Ammon's horn (tissue), 1 donor: ENCODE measurements at places on chromosomes 3 and 15.
A peak's percentile ranks its signal among the peaks of the same experiment; 100 is the strongest.

- no peak for DNase-seq
Measured at GRCh38 chr15:36004891-36005490, 459.0 kb upstream of the DPH6 start.

GRCh38 chr15:71426792-71427191 is 311.5 kb downstream of the THSD4 start:
- DNase-seq: no peak

DNA sequence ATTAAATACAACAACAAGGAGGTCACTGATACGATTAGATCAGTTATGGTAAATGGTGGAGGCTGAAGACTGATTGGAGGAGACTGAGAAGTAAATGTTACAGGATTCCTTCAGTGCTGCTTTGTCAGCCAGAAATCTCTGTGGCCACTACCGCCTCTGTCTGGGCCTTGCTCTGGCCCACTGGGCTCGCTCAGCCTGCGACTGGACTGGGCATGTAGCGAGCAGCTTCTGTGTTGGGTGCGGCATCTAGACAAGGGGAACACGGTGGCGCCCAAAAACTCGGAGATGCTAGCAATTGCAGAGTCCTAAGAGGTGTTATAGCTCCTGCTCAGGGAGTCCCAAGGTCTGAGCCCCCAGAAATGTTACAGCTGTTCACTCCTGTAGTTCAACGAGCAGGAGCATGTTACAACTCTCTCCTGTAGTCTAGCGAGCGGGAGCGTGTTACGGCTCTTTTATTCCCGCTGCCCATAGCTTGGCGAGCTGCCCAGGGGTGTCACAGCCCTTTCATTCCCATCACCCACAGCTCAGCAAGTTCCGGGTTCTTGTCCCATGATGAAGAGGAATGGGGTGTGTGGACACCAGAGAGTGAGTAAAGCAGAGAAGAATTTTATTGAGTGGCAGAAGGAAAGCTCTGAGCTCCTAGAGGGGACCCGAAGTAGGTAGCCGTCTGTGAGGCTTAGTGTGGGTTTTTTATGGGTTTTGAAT is 24.7 kb downstream of the SLC15A2 start:
- DNase-seq: no peak

- DNase-seq: peak; percentile 31
Measured at GRCh38 chr3:143849854-143850549, 1.7 kb upstream of the SLC9A9 start.

DNA sequence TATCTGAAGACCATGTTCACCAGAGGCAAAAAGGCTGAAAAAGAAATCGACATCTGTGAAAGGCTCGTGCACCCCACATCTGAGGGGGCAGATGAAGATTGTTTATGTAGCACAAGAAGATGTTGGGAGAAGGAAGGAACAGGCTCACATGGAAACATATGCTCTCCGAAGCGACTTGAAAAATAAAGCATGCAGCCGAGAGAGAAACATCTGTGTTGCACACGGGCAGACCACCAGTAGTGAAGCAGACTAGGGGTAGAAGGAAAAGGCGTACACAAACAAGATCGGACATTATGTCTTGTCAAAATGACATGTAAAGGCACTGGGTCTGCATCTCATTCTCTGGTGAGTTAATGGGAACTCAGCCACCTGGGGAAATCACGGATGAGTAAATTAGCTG is 356.5 kb downstream of the ZIC4 start:
- DNase-seq: no peak
